ENCODE measurements at places on chromosomes 12 and 14.

DNA sequence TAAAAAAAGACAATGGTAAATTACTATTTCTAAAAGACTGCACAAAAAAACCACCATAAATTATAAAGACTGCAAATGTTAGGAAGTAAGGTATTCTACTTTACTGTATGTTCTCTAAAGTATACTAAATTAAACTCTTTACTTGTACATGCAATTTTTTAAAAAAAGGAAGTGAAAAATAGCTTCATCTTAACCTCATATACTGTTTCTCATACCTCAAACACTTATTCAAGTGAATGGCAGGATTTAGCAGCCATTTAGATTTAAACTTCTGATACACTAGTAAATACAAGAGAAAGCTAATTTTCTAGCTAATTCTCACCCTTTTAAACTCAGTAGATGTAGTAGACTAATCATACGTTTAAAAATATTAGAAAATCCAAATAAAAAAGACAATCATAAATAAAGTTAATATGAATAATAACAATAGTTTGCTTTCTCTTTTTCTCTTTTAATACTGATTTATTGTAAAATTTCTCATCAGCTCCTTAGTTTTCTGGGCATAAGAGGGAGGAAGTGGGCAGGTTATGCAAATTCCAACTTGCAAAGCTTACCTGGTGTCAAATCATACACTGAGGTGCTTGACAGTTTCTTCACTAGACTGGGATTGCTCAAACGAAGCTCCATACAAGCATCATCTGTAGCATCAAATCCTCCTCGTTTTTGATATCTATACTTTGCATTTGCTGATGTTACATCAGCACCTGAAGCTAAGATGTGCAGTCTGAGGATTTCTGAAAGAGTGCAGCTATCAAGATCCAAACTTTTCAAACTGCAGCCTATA lies 71.0 kb upstream of the CFL2 start:
- no peak for DNase-seq

DNA sequence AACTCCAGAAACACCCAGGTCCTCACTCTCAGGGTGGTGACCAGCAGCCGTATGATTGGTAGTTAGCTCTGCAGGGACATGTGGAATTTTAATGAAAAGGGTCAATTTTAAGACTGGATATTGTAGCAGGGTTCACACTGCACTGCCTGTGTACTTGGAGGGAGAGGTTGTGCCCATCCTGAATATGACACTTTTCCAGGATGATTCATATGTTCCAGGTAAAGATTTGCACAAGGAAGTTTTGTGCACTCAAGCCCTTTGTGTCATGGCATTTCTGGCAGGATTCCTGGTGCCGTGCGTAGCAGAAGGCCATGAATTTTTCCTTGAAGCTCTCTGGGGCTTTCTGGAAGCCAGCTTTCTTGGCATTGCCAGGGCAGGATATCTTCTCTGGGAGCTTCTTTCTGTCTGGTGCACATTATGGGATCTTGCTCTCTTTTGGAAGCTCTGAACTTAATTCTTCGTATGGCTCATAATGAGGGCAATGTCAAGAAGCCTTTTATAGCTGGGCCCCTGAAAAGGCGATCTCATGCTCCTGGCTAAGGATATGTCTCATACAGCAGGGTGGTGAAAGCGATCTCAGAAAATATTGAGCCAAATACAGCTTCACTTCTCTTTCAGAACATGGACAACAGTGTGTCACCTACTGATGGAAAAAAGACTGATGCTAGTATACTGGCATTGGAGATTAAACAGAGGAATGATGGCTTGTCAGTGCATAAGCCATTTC lies 1133.9 kb downstream of the AACS start:
- no peak for DNase-seq

DNA sequence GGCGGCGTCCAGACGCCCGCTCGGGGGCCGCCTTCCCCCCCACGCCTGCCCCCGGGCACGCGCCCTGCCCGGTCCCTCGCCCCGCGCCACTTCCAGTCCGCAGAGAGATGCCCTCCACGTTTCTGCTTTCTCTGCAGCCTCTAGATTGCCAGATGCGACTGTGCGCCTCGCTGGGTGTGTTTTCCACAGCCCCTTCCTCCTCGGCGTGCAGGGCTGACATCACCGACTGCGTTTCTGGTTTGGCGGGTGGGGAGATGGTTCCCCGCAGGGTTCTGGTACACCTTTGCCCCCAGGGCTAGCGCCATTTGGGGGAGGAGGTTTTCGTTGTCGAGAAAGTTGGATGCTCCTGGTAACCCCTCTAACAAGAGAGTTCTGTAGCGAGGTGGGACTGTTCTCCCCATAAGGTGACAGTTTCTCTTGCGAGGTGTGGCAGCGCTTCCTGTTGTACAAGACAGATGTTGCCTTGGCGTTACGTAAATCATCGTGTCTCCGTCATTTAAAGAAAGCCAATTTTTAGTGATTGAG lies 1.5 kb downstream of the CALM1 start:
- no peak for DNase-seq

GRCh38 chr12:12294215-12295005 lies 27.6 kb upstream of the LRP6 start:
- DNase-seq, result no peak

- no peak for DNase-seq
Observed at GRCh38 chr12:124481257-124481750, 86.1 kb downstream of the NCOR2 start.

GRCh38 chr12:47280543-47281300 lies 201.0 kb upstream of the AMIGO2 start:
- DNase-seq, result no peak
